ENCODE measurements at places on chromosomes 1 and 21.

DNA sequence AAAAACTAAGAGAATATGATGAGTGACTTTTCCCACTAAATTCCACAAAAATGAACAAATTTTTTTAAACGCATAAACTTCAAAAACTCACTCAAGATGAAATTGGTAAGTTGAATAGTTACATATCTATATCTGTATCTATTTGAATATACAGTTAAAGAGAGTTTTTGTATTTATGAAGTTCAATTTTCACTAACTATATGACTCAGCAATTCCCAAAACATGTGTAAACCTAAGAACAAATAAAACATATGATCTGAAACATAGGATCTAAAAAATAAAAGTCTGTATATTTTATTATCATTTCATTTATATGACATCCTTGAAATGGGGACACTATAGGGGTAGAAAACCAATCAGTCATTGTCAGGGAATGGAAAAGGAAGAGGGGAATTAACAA, 105.7 kb upstream of the SNX7 start:
- no peak for DNase-seq

DNA sequence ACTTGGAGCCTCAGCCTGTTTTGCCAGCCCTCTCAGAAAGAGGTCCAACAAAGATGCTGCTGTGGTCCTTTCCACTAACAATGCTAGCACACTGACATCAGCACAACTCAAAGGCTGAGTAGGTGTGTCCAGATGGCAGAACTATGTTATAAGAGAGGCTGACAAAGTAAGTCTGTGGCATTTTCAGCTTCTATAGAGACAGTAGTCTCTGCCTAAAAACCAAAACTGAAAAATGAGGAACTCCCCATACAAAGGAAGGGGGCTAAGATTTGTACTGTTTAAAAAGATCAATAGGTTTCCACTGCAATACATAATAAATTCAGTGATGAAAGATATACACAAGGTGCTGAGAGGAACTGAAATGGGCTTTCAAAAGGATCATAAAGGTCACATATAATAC, 12.3 kb downstream of the ERO1B start:
- DNase-seq = no peak

DNA sequence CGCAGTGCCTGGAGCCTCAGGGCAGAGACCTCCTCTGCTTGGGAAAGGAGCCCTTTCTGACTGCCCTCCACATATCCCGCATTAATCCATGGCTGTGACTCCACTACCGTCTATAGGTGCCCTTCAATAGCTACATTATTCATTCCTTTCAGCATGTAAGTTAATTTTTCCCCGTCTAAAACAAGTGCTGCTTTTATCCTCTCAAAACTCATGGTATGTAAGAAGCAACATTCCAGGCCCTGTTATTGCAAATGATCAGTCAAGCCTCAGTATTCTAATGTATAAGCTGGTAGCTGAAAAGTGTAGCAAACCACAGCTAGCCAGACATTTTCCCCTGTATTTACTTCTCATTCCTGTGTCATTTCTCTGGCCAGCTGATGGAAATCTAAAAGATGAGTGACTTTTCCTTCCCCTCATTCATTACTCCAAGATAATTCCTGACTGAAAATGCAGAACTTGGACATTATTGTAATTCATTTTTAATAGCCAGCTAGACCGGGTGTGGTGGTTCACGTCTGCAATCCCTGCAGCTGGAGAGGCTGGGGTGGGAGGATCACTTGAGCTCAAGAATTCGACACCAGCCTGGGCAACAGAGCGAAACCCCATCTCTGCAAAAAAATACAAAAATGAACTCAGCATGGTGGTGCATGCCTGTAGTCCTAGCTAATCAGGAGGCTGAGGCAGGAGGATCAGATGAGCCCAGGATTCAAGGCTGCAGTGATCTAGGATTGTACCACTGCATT, 88.5 kb upstream of the SOD1 start:
- DNase-seq = no peak

DNA sequence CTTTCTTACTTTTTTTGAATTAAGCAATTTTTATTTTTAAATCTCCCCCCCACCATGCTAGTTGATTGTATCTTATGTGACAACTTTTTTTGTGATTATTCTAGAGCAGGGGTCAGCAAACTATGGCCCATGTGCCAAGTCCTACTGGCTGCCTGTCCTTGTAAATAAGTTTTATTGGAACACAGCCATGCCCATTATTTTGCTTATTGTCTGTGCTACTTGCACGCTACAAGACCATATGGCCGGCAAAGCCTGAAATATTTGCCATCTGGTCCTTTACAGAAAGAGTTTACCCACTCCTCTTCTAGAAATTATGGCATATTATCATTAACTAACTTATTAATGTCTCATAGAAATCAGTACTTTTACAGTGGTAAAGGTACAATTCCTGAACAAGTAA, 51.7 kb downstream of the AK5 start:
- no peak for DNase-seq

DNA sequence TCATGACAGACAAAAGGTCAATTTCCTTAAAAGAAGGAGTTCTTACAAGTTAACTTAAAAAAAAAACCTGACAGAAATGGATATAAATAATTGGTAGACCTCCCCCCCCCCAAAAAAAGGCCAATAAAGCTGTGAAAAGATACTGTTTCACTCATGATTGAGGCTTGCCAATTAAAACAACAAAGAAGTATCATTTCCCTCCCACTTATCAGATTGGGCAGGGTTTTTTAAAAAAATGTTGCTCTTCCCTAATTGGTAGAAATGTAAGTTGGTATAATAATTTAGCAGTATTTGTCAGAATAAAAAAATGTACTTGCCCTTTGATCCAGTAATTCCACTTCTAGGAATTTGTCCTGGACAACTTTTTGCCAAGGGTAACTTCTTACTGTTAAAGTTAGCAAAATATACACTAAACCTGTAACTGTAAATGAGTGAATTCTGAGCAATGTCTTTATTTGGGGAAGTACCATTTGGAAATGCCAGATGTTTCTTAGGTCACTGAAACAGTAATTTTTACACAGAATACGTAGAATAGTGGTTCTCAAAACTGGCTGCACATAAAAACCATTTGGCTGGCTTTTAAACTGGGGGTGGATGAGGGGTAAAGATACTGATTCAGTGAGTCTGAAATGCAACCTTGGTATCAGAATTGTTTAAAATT, 17.5 kb downstream of the RNF2 start:
- DNase-seq = no peak

GRCh38 chr1:39575191-39576015, 1.2 kb downstream of the PABPC4 start:
- DNase-seq = no peak

All from pons (tissue), 1 donor.